Head of caudate nucleus (tissue), 42 donors: ENCODE measurements at places on chromosomes 4 and X.

DNA sequence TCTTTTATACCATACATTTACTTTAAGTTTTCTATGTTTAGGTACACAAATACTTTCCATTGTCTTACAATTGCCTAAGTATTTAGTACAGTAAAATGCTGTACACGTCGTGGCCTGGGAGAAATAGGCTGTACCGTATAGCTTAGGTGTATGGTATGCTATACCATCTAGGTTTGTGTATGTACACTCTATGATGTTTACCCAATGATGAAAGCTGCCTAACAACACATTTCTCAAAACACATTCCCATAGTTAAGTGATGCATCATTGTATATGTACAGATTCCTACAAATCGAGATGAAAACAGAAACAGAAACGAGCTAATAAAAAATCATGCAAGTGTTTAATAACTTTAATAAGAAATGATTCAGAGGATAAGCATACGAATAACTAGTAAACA, 51.6 kb downstream of the SPANXA2 start:
- DNase-seq, result no peak

DNA sequence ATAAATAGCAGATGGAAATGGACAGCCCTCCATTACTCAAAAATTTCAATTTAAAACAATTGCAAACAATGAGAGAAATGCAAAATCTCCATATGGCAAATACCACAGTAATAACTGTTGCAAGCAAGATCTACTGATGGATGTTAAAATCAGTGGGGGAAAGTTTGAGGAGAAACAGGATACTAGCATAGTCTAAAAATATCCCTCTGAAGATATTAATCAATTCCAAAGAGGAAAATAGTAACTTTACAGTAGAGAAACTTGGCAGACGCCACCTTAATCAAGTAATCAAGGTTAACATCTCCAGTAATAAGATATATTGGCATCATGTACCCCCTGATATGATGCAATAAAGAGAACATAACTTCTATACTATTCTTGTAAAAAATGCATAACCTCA, 344.8 kb downstream of the ZNF674 start:
- no peak for DNase-seq

GRCh38 chr4:55437356-55437796, 41.6 kb downstream of the TMEM165 start:
- no peak for DNase-seq

GRCh38 chr4:22941688-22942375, 249.1 kb downstream of the GBA3 start:
- no peak for DNase-seq

GRCh38 chrX:14243823-14244222, 214.1 kb upstream of the GEMIN8 start:
- DNase-seq, result no peak

- no peak for DNase-seq
Observed at GRCh38 chrX:43002526-43003203, 224.7 kb upstream of the PPP1R2C start.

DNA sequence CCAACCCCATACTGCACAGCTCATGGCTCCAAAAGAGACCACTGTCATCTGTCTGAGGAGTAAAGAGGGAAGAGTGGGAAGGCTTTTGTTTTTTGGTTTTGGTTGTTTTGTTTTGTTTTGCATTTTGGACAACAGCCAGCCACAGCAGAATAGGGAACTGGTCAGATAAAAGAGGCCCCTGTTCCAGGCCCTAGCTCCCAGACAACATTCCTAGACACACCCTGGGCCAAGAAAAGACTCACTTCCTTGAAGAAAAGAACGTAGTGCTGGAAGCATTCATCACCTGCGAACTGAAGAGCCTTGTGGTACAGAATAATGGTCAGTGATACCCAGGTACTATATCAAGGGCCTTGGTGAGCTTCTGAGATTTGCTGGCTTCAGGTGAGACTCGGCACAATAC, 619.4 kb upstream of the SPANXN1 start:
- DNase-seq, result no peak

DNA sequence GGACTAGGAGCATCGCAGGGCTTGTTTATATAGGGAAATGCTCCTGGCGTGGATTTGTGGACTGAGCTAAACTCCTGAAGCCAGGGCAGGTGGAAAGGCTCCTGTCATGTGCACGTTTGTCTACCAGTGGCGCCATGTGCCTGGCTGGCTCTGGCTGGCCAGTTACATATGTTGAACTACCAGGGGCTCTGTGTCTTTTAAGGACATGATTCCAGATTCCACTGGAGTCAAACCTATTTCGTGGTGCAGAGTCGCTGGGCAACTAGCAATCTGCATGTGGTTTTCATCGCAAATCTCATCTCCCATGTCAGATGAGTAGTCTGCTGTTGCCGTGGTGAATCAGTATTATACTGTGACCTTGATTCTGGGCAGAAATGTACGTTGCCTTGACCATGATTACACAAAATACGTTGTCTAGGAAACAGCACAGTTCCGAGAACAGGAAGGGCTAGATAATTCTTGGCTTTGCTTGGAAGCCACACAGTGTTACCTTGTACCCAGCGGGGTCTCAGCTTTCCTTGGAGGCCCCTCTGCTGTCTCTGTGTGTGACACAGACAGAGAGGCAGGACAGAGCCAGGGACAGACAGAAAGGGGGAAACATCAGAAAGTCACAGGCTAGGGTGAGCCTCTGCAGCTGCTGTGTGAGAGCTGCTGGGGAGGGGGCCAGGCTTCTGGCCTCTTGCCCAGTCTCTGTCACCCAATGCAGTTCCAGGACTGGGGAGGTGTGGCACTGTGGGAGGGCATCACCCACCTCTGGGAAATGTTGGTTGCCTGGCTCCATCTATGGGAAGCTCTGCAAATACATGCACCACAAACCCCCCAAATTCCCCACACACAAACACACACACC, 19.2 kb downstream of the PNMA6E start:
- DNase-seq, result peak; percentile 47

GRCh38 chrX:48083706-48084105, 12.3 kb upstream of the ZNF630 start:
- no peak for DNase-seq

DNA sequence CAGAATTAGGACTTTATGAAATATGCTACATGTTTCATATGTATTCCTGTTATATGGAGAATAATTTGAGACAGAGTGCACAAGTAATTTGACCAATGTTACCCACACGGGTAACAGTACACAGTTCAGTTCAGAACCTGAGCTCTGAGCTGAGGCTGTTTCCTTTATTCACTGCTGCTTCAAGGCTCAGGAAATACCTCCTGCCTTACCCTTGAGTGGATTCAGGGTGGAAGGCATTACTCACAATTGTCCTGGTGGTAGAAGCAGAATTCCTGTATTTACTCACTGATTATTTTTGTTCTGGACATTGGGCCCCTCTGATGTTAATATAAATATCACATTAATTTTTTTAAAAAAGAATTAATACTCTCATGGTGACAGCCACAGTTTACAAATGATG, 73.5 kb upstream of the CAMK2D start:
- DNase-seq, result no peak

GRCh38 chr4:4825431-4825830, 34.0 kb upstream of the MSX1 start:
- no peak for DNase-seq

GRCh38 chr4:85478576-85478975, 3.6 kb downstream of the ARHGAP24 start:
- no peak for DNase-seq

- DNase-seq, result no peak
Observed at GRCh38 chr4:141647966-141648365, 11.6 kb downstream of the IL15 start.

- no peak for DNase-seq
Observed at GRCh38 chr4:19117022-19117421, 1095.5 kb upstream of the LCORL start.

DNA sequence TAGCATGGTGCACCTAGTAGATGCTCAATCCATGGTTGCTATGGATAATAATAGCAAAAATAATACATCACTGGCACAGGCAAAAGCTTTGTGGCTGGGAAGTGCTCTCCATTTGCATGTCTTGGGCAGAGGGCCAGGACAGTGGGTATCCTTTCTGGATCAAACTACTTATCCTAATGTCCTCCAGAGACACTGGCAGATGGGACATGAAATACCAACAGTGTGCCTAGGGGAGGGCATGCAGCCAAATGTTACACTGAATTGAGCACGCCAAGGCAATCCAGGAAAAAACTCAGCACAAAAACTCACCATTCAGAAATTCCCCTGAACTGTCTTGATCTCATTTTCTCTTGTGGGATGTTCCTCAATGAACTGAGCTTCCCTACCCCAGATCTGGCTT, 98.6 kb upstream of the SCML1 start:
- no peak for DNase-seq

- no peak for DNase-seq
Observed at GRCh38 chr4:88045021-88045420, 37.6 kb downstream of the PKD2 start.

DNA sequence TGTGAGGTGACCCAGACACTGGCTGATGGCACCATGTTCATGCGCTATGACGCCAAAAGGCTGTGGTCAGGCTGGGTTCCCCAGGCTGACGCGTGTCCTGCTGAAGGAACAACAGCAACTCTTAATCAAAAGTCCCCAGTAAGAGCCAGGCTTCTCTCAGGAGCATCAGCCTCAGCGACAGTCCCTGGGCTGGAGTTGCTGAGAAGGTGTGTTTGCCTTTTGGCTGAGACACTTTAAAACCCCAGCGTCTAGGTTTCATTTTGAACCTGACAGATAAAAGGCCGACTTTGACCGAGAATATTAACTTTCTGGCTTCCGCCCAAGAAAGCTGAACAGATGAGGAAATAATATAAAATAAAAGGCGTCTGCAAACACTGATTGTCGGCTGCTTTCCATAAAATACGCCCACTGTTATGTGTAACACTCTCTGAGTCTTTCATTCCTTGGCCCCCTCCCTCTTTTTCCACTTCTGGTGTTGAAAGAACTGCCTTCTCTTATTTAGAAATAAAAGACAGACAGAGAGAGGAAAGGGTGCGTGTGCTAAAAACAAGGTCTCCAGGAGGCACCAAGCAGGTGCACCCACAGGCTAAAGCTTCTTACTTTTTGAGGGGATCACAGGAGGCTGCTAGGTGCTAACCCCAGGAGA, 373.6 kb downstream of the MID1IP1 start:
- no peak for DNase-seq

DNA sequence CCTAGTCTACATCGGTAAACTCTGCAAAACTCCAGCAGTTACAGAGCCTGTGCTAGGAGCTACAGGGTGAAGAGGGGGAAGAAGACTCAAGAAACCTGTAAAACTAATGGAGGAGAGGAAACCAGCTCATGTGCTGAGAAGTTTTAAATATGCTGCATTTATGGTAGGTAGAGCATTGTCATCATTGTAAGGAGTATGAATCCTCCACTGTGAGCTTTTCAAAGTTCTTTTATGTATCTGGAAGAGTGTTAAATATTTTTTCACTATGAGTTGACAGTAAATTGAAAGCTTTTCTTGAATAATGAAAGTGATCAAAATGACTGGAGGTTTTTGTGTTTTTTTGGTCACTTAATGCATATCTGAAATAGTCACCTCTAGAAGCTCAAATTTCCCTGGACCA, 46.2 kb downstream of the SEPTIN11 start:
- DNase-seq, result no peak

- DNase-seq, result no peak
Observed at GRCh38 chrX:114675365-114675764, 91.5 kb downstream of the HTR2C start.

GRCh38 chr4:98444371-98444770, 183.2 kb downstream of the RAP1GDS1 start:
- no peak for DNase-seq

- DNase-seq, result peak; percentile 15
Observed at GRCh38 chrX:21658746-21659145, 616 bp upstream of the KLHL34 start.

GRCh38 chr4:7210824-7211223, 18.5 kb downstream of the SORCS2 start:
- no peak for DNase-seq

- no peak for DNase-seq
Observed at GRCh38 chr4:79164907-79165610, 160.8 kb downstream of the NAA11 start.

- DNase-seq, result no peak
Observed at GRCh38 chrX:133530960-133531359, 115.7 kb upstream of the GPC4 start.

DNA sequence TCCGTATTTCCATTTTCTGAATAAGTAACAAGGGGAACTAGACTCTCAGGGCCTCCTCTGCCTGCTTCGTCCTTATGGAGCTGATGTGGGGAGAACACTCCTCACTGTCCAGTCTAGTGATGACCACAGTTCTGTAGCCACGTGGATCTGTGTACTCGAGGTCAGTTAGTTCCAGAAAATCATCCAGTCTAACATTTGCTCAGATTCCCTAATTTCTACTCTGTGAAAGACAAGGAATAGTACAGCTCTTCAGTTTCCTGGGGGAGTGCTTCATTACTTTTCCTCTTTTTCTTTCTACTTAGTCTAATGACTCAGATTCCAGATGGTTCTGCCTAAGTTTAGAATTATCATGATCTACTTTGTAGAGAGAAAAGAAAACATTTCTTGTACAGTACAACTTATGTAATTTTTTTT, 82.6 kb downstream of the SORBS2 start:
- no peak for DNase-seq

DNA sequence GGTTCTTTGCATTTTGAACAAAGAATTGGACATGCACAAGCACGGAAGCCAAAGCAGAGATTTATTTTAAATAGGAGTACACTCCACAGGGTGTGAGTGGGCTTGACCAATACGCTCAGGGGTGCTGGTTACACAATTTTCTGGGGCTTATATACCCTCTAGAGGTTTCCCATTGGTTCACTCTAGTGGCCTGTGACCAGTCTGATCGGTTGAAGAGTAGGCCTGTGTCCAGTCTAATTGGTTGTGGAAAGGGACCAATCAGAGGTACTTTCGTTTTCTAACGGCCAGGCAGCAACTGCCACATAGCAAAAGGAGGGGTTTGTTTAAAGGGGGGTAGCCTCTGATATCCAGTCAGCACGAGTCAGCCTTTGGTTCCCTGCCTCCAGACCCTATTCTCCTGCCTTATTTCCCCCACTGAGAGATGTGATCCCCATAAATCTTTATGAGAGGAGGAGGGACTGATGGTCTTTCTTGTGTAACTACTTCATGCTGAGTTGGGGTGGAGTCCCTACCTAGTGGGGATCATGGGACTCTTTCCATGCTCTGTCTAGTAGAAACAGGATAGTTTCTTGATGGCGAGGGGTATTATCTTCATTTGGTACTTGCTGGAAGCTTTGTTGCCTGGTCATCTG, 11.3 kb upstream of the AREG start:
- no peak for DNase-seq

GRCh38 chr4:95288552-95288951, 260.2 kb downstream of the UNC5C start:
- DNase-seq, result no peak

DNA sequence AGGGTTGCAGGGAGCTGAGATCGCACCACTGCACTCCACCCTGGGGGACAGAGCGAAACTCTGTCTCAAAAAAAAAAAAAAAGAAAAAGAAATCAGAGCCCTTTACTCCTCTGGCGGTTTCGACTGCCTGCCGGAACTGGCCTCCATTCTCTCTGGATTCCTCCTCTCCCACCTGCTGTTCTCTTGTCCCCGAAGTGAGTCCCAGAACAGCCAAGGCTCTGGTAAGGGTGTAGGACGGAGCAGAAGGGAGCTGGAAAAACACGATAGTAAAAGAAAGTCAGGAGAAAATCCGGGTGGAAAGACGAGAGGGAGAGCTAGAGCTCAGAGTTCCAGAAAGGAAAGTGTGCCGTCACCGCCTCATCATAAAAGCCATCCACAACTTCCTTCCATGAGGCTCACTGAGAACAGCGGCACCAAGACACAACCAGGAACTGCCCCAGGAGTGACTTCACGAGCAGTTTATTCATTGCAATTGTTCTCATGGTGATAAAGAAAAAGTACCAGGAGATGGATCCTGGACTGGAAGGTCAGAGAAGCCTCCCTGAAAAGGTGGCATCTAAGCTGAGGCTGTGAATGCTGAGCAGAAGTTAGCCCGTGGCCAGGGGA, 12.3 kb downstream of the TLR3 start:
- no peak for DNase-seq
